ENCODE measurements at places on chromosomes 12 and 14. TPM values are rescaled to one million over a fixed set of nuclear protein-coding genes. Genes with fewer than 3 reads are reported as not detected.
A peak's percentile ranks its signal among the peaks of the same experiment; 100 is the strongest.

Gene RACGAP1
- total RNA-seq: 9.1 TPM

Gene GCN1
- total RNA-seq: 39.3 TPM

DNA sequence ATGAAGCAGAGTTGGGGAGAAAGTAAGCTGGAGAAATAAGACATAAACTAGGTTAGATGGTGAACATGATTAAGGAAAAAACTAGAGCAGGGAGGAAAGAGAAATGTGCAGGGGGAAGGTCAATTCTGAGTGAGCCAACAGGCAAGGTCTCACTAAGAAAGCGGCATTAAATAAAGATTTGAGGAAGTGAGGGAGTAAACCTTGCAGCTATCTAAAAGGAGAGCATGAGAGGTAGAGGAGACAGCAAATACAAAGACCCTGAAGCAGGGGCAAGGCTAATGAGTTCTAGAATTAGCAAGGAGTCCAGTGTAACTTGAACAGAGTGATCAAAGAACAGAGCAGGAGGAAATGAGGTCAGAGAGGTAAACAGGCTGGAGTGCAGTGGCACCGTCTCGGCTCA, 4.4 kb upstream of the SOCS2 start:
- no peak overlapping the region for H3K27ac ChIP-seq
- no peaks in the 10 kb centered on the region for H3K4me1 ChIP-seq
- no peaks in the 10 kb centered on the region for H3K36me3 ChIP-seq
- H3K4me3 ChIP-seq: no peak overlapping the region
- H3K27me3 ChIP-seq: no peaks in the 10 kb centered on the region
- DNase-seq: no peak

DNA sequence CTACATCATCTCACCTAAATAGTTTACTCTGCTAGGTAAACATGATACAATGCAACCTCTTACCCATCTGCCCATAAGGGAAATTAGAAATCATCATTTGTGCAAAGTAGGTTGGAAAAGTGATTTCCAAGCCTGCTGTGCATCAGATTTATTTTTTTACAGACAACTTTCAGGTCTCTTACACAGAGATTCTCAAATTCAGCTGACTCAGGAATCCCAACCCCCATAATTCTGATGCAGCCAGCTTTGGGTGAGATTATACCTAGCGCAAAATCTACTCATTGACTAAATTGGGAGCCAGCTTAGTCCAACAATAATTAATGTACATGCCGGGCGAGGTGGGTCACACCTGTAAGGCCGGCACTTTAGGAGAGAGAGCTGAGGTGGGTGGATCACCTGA, 8.5 kb downstream of the SLC2A3 start:
- DNase-seq: no peak
- no peak overlapping the region for H3K27ac ChIP-seq
- H3K4me1 ChIP-seq: no peaks in the 10 kb centered on the region
- no peaks in the 10 kb centered on the region for H3K27me3 ChIP-seq

- H3K4me3 ChIP-seq: no peak overlapping the region
- H3K27ac ChIP-seq: no peak overlapping the region
- no peak for DNase-seq
- no peaks in the 10 kb centered on the region for H3K36me3 ChIP-seq
- H3K27me3 ChIP-seq: no peaks in the 10 kb centered on the region
- no peaks in the 10 kb centered on the region for H3K4me1 ChIP-seq
These were observed 459.6 kb upstream of the RGS6 start for GRCh38 chr14:71472356-71473340.

Gene OR6C2
- not detected for total RNA-seq

DNA sequence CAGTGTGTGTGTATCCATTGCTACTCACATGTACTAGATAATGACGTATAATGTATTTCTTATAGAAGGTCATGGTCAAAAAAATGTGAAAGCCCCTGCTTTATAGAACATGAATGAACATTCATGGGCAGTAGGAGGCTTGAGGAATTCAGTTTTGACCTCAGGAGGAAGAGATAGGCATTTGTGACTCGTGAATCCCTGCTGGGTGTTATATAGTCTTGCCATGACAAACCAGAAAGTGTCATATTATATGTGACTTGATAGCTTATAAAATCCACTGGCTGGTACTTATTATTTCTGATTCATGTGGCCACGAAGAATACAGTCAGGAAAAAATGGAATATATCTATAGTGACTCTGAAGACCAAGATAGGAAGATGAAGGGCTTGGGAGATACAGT, 287.6 kb downstream of the CEP128 start:
- no peaks in the 10 kb centered on the region for H3K4me1 ChIP-seq
- DNase-seq: no peak
- H3K27me3 ChIP-seq: no peaks in the 10 kb centered on the region
- no peak overlapping the region for H3K27ac ChIP-seq
- no peak overlapping the region for H3K4me3 ChIP-seq

Gene KRT7
- 53.1 TPM for total RNA-seq

Gene LUM
- total RNA-seq: 34.3 TPM

Gene KRT73
- not detected for total RNA-seq

GRCh38 chr12:49621651-49622500, 1.5 kb upstream of the PRPF40B start:
- no peak for DNase-seq
- H3K27ac ChIP-seq: peak overlapping the region; percentile 82
- H3K4me3 ChIP-seq: peak overlapping the region; percentile 48
- no peaks in the 10 kb centered on the region for H3K36me3 ChIP-seq
- H3K27me3 ChIP-seq: no peaks in the 10 kb centered on the region

Gene TSHR
- 0.36 TPM for total RNA-seq

DNA sequence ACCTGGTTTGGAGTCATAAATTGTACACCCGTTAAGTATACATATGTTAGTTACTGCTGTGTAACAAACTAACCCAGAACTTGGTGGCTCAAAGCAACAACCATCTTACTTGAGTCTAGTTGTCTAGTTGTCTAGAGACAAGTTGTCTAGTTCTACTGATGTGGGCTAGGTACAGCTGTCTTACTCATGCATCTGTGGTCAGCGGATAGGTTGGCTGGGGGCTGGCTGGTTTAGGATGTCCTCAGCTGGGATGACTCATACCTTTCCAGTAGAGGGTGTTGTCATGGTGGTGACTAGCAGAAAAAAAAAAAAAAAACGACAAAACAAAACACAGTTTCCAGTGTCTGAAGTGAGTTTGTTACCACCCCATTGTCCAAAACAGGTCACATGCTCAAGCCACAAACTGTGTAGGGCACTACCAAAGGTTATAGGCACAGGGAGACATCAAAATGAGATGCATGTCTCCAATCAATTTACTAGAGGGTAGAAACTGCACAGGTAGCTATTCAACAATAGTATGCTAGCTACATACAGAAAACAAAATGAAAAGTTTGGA, 680.3 kb downstream of the MED13L start:
- no peaks in the 10 kb centered on the region for H3K36me3 ChIP-seq
- no peaks in the 10 kb centered on the region for H3K27me3 ChIP-seq
- no peak for DNase-seq

DNA sequence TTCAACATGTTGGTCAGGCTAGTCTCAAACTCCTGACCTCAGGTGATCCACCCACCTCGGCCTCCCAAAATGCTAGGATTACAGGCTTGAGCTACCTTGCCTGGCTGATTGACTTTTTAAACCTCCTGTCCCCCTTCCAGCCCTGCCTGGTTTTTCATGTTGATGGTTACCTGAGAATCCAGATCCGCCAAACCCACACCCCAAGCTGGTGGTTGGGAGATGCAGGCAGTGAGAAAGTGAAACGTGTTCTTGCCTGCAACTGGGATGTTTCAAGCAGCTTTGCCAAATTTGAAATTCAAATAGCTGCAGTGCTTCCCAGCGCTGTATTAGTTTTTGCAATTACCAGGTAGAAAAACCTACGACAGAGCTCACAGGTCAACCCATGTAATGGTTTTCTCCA, 238.3 kb upstream of the PWP1 start:
- no peaks in the 10 kb centered on the region for H3K4me1 ChIP-seq
- H3K27me3 ChIP-seq: no peaks in the 10 kb centered on the region
- no peak overlapping the region for H3K27ac ChIP-seq
- H3K4me3 ChIP-seq: no peak overlapping the region
- peak; percentile 30 for DNase-seq
- no peaks in the 10 kb centered on the region for H3K36me3 ChIP-seq

- H3K27me3 ChIP-seq: no peaks in the 10 kb centered on the region
- H3K4me3 ChIP-seq: no peak overlapping the region
- H3K27ac ChIP-seq: no peak overlapping the region
- DNase-seq: no peak
These were observed 177.8 kb upstream of the C14orf180 start for GRCh38 chr14:104401785-104402184.

GRCh38 chr12:10661338-10661737, 12.5 kb downstream of the STYK1 start:
- no peaks in the 10 kb centered on the region for H3K27me3 ChIP-seq
- no peaks in the 10 kb centered on the region for H3K36me3 ChIP-seq
- peak; percentile 57 for DNase-seq
- H3K4me1 ChIP-seq: no peaks in the 10 kb centered on the region
- no peak overlapping the region for H3K4me3 ChIP-seq
- peak overlapping the region; percentile 61 for H3K27ac ChIP-seq

Gene DLGAP5
- total RNA-seq: 4.4 TPM

Gene ANKS1B
- 17.4 TPM for total RNA-seq

Gene GPHN
- 13.5 TPM for total RNA-seq

- H3K4me1 ChIP-seq: no peaks in the 10 kb centered on the region
- no peak overlapping the region for H3K27ac ChIP-seq
- H3K4me3 ChIP-seq: no peak overlapping the region
- no peaks in the 10 kb centered on the region for H3K36me3 ChIP-seq
- no peak for DNase-seq
These were observed 44.8 kb downstream of the SSPN start for GRCh38 chr12:26239852-26240815.

DNA sequence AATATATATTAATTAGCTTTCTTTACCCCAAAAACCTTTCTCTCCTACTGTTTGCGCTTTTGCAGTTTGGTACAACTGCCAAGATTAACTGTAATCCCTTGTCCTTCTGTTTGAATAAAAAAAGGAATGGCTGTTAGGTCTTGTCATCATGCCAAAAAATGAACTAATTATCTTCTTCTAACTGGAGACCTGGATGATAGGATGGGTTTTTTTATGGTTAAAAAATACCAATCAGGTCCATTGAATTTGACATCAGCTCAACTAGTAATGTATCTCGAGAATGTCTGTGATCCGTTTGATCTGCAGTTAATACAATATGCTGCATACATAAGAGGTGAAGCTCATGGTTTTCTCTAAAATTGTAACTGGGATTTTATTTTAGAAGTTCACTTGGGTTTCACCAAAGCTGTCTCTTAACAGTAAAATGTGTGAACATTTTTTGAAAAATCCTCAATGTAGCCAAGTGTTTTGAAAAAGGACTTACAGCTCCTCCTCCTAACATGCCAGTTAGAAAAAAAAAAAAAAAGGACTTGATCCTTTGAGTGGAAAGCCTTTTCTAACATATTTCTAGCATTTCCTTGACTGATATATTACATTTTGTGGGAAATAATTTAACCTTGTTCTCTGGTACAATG, 96.8 kb downstream of the SRGAP1 start:
- no peaks in the 10 kb centered on the region for H3K27me3 ChIP-seq
- no peak overlapping the region for H3K27ac ChIP-seq
- H3K36me3 ChIP-seq: no peaks in the 10 kb centered on the region
- no peak overlapping the region for H3K4me3 ChIP-seq
- DNase-seq: no peak
- no peaks in the 10 kb centered on the region for H3K4me1 ChIP-seq

Gene TMCC3
- 15.4 TPM for total RNA-seq

- no peak overlapping the region for H3K4me3 ChIP-seq
- H3K4me1 ChIP-seq: no peaks in the 10 kb centered on the region
- H3K36me3 ChIP-seq: no peaks in the 10 kb centered on the region
- H3K27me3 ChIP-seq: no peaks in the 10 kb centered on the region
These were observed 41.5 kb downstream of the TEAD4 start for GRCh38 chr12:3000548-3001275.

DNA sequence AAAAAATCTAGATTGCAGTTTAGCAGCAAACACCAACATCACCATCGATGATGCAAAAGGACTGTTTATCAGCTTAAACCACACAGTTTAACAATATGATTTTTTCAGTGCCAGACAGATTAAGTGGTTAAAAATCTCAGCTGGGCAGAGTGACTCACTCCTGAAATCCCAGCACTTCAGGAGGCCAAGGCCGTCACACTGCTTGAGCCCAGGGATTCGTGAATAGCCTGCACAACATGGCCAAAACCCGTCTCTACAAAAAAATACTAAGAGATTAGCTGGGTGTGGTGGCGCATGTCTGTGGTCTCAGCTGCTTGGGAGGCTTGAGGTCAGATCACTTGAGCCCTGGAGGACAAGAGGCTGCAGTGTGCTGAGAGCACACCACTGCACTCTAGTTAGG, 8.9 kb downstream of the RSRC2 start:
- no peak for DNase-seq
- H3K4me1 ChIP-seq: no peaks in the 10 kb centered on the region
- H3K4me3 ChIP-seq: no peak overlapping the region
- no peak overlapping the region for H3K27ac ChIP-seq
- H3K36me3 ChIP-seq: peaks cover 33% of the 10 kb centered on the region

Gene CMA1
- not detected for total RNA-seq

DNA sequence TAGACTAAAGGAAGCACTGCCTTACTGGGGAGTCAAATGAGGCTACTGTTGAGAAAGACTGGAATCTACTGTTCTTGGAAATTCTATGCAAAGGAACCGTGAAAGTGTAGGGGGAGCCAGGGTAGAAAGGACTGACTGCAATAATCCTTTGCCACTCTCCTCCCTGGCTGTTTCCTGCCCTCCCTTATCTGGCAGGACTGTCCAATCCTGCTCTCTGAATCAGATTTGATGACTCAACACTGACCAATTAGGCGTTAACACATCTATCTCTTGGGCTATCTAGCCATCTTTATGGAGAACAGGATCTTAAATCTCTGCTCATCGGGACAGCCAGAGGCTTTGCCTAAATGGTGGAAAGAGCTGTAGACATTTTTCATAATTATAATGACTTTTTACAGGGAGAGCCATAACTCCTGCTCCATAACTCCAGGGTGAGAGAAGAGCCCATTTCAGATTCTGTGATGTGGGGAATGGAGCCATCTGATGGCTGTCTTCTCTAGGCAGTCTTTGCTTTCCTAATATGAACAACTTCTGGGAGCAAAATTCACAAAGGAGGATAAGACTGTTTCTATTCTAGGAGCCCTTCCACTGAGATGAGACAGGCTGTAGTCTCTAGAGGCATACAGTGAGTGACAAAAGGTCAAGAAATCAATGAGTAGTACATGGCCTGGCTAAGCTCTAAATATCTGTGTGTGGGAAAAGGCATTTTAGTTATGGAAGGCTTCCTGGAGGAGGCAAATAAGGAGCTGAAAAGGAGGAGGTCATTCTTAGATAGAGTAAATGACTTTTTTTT, 68.9 kb upstream of the CISTR start:
- H3K27me3 ChIP-seq: no peaks in the 10 kb centered on the region
- no peak overlapping the region for H3K27ac ChIP-seq
- no peak for DNase-seq

GRCh38 chr14:101362529-101363260, 198.6 kb upstream of the DIO3 start:
- H3K4me1 ChIP-seq: peaks cover 7% of the 10 kb centered on the region
- no peak for DNase-seq
- H3K27me3 ChIP-seq: no peaks in the 10 kb centered on the region
- no peaks in the 10 kb centered on the region for H3K36me3 ChIP-seq
- no peak overlapping the region for H3K4me3 ChIP-seq

Data from prostate gland (tissue), 2 donors.